ENCODE measurements at places on chromosomes 5 and 9. TPM values are rescaled to one million over a fixed set of nuclear protein-coding genes. Genes with fewer than 3 reads are reported as not detected.

DNA sequence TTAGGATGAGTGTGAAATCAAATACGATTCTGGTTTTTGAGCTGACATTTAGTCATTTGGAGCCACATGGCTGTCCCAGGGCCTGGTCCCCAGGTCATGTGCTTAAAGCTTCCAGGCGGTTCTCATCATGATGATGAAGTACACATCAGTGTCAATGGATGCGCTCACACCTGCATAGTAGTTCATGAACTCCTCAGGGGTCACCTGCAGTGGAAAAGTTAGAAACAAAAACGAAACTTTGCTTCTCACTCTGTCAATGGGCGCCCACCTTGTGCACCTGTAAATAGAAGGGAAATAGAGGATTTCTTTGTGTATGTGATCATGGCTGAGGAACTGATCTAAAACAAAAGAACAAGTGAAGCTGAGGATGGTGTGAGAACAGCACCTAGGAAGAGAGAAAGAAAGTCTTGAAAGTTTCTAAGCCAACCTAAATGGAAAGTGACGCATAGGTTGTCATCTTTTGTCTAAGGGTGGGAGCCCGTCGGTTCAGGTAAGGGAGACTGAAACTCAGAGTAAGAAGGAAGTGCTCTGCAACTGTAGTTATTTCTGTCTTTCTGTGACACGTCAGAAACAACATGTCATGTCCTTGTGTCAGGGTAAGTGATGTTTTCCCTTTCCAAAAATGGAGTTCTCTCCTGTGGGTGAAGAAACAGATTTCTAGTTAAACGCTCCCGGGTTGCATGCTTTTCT, 33.8 kb downstream of the CAPSL start:
- DNase-seq = no peak

- no peak for DNase-seq
Measured at GRCh38 chr5:95564450-95564849, 9.5 kb downstream of the ARSK start.

GRCh38 chr5:72251386-72251785, 68.7 kb downstream of the MRPS27 start:
- DNase-seq = no peak

DNA sequence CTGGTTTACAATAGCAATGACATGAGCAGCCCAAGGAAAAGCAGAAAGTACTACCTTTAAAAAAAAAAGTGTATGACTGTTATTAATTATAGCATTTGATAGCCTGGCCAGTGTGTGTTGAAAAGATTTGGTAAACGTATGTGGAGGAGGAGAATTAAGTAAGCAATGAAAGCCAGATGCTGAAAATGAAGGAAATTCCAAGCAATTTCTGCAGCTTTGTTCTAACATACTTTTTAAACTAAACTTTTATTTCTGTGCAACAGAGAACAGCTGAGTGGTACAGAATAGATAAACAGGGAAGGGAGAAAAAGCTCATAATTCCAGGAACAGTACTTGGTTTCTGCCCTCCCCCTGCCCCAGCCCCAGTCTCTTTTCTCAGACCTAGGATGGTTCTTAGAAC, 252.6 kb downstream of the ADAMTSL1 start:
- no peak for DNase-seq

- no peak for DNase-seq
Measured at GRCh38 chr5:8561224-8561840, 692.4 kb downstream of the MTRR start.

- no peak for DNase-seq
Measured at GRCh38 chr9:128120741-128121465, 6.6 kb downstream of the PTGES2 start.

- no peak for DNase-seq
Measured at GRCh38 chr5:31913808-31914207, 260.3 kb downstream of the GOLPH3 start.

DNA sequence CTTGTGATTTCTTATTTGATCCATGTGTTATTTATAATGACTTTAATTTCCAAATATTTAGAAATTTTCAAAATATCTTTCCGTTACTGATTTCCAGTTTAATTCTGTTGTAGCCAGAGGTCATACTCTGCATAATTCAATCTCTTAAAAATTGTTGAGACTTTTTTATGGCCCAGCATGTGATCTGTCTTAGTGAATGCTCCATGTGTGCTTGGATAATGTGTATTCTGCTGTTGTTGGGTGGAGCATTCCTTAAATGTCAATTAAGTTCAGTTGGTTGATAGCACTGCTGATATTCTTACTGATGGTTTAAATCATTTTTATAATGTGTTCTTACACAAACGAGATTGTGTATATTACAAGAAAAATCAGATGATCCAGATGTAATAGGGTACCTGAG, 180.8 kb downstream of the RGS3 start:
- DNase-seq = no peak

- no peak for DNase-seq
Measured at GRCh38 chr9:132881826-132882225, 3.1 kb downstream of the SPACA9 start.

GRCh38 chr9:93098236-93098946, 2.4 kb downstream of the CARD19 start:
- peak; percentile 88 for DNase-seq

GRCh38 chr5:146428658-146429057, 18.5 kb upstream of the TCERG1 start:
- DNase-seq = no peak

- no peak for DNase-seq
Measured at GRCh38 chr5:136007271-136007670, 21.5 kb upstream of the TGFBI start.

- DNase-seq = no peak
Measured at GRCh38 chr5:149675610-149676201, 54.4 kb upstream of the PPARGC1B start.

- DNase-seq = no peak
Measured at GRCh38 chr9:107137495-107138202, 145.4 kb upstream of the RAD23B start.

DNA sequence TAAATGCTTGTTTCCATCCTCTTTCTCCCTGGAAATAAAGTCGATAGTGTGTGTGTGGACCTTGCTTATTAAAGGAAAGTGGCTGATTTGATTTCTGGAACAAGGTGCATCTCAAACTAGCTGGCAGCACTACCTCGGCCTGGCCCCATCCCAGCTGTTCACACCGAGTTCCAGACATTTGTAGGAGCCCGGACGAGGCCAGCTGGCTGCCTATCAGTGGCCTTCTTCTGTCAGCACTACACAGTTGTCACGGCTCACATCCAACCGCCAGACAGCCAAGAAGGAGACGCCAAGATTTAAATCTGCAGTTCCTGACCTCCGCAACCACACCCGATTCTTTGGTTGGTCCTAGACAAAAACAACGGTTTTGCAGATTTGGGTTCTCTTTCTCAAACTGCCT, 63.6 kb downstream of the PALM2AKAP2 start:
- DNase-seq = no peak

GRCh38 chr5:39497322-39497721, 72.5 kb upstream of the DAB2 start:
- no peak for DNase-seq

DNA sequence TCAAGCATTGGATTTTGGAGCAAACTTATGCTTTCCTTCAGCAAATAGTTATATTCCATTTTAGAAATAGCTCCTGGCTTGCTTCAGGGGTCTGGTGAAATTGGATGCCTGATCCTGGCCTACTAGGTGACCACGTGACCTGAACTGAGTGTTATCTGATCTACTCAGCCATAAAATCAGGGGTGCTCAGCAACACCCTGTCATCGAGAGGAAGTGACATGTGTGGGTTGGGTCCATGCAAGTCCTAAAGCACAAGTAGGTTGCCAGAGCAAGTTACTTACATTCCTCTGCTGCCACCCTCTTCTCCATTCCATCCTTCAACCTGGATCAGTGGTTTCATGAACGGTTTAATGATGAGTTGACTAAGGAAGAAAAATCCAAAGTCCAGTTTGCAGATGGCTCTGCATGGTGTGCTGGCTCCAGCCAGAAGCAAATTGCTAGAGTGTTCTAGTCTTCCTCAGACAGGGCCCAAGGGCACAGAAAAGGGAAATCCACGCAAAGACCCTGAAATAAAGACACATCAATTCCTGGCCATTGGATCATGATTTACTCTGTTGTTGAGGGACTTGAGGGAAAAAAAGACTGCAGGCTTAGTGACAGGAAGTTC, 2.8 kb upstream of the FAM193B start:
- DNase-seq = no peak

GRCh38 chr5:66413931-66414330, 182.3 kb upstream of the MAST4 start:
- no peak for DNase-seq

- DNase-seq = no peak
Measured at GRCh38 chr9:136191099-136191959, 13.6 kb downstream of the LHX3 start.

DNA sequence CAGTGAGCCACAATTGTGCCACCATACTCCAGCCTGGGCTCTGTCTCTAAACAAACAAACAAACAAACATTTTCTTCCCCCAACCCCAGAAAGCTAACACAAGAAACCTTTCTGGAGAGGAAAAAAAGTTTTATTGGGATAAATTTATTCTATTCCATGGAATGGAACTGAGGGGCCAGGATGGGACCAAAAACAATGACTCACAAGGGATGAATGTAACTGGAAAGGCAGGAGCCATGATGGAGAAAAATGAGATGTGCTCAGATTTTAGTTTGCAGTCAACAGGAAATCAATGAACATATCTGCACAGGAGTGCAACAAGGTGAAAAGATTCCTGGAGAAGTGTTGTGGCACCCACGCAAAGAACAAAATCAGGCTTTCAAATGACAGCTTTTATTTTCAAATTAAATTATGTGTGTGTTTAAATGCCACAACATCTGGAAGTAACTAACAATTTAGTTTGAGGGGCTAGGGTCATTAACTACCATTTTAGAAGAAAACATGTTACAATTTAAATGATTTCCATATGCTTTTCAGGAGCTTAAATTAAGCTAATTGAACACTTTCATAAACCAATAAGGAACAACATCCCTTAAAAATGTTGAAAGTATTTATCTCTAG, 208.6 kb downstream of the TSSK1B start:
- no peak for DNase-seq

- DNase-seq = no peak
Measured at GRCh38 chr9:875119-875962, 33.8 kb downstream of the DMRT1 start.

- DNase-seq = no peak
Measured at GRCh38 chr5:154576429-154576806, 98.4 kb upstream of the HAND1 start.

MARVELD2 gene
- 0.78 TPM for total RNA-seq

ANGPTL2 gene
- total RNA-seq = 2.7 TPM

GRIN1 gene
- total RNA-seq = 31.2 TPM

SLC31A2 gene
- 10.5 TPM for total RNA-seq

ZDHHC11B gene
- total RNA-seq = 5.6 TPM

PDGFRB gene
- total RNA-seq = 13.7 TPM

GZMA gene
- total RNA-seq = not detected

ENTREP1 gene
- 1.4 TPM for total RNA-seq

EQTN gene
- 1.6 TPM for total RNA-seq

FRRS1L gene
- total RNA-seq = 82.2 TPM

FRMD3 gene
- 68.8 TPM for total RNA-seq

CATSPER3 gene
- total RNA-seq = 1.2 TPM

FGF1 gene
- 6.9 TPM for total RNA-seq
